ENCODE measurements at places on chromosomes 3 and 15.

DNA sequence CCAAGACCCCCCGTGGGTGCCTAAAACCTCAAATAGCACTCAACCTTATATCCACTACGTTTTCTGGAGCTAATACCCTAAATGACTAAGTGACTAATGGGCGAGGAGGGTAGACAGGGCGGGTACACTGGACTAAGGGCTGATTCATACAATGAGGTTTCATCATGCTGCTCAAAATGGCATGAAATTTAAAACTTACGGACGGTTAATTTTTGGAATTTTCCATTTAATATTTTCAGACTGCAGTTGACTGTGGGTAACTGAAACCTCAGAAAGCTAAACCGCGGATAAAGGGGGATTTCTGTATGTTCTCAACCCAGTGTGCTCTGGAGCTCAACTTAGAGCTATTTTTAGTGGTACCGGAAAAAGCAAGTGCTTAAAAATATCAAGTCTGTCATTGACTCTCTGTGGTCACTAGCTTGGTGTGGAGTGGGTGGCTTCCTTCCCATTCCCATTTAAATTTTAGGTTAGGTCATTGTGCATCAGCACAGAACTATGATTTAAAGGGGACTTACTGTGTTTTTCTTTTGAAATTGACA is 72.9 kb downstream of the LRRC28 start:
- peak; percentile 45 for DNase-seq

DNA sequence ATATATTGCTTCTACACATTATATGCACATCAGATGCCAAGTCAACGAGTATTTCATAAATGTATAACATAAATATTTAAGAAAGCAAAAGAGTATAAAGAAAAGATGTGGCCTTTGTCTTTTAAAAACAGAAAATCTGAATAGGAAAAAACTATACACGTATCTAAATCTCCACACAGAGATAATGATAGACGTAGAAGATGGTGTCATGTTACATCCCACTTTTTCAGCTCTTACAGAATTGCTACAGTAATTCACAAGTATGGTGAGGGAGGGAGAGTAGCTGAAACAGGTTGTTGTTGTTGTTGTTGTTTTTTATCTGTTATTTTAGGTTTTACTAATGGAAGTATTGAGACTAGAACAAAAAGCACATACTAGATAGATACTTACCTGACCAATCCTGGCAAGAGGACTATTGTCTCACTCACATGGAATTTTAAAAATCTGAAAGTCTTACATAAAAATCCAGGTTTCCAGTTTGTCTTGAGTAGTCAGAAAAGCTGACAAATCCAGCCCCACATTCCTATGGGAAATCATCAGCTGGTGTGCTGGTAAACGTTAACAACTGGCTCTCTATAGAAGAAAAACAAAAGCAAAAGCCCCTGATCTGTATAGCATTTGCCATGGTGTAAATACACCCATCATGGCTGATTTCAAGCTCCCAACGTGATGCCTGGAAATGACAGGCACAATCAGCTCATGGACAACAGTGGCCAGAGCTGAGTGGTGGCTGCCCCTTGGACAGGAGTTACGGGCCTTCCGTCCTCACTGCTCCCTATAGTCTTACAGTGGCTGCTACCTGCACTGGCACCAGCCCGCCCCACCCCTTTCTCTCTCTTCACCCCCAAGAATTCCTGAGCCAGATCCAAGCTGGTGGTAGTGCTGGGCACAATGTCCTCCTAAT is 47.4 kb upstream of the VGLL4 start:
- no peak for DNase-seq

DNA sequence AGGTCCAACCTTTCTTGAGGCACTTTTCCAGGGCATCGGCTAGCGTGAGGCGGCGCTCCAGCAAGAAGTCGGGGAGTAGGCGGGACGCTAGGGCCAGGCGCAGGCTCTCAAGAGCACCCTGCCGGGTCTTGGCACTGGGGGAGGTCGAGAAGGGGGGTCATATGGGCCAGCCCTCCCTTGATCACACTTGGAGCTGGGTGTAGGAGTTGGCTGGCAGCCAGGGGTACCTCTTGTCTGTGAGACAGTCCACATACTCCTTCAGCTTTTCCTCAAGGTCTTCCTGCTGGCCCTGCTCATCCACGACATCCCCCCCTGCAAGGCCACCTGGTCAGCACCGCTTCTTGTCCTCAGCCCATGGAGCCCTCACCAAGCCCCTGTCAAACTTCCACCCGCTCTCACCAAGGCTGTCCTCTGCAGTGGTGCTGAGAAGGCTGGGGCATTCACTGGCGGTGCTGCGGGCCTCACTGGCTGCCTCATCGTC is 2.0 kb downstream of the IFRD2 start:
- no peak for DNase-seq

DNA sequence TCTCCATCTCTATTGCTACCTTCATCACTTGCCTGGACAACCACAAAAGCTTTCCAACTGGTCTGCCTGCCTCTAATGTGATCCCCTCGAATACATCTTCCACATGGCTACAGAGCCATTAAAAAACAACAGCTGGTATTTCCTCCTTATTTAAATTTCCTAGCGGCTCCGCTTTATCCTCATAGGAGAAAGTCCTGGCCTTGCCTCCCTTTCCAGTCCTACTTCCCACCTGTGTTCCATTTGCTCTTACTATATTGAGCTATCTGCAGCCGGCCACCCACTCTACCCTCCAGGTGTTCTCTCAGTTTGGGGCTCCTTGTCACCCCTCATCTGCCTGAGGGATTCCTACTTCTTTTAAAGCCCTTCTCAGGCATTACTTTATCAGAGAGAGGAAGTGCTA is 49.7 kb upstream of the TSPAN3 start:
- no peak for DNase-seq

- no peak for DNase-seq
Observed at GRCh38 chr3:61612211-61613194, 51.1 kb downstream of the PTPRG start.

GRCh38 chr3:155416500-155417118 is 123.1 kb upstream of the STRIT1 start:
- DNase-seq: no peak

DNA sequence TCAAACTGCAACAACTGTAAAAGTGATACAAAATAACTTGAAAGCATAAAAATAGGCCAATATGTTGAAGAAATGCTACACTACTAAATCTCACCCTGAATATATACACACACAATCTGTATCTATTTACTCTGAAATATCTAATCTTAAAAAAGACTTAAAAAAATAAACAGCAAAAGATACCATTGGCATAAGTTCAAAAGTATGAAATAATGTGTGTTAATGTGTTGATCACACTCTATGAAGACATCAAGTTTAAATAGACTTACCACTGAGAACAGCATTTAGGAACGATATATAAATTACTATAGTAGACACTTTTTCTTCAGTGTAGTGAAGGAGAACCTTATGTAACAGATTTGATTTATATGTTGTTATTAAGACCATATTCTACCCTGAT is 14.1 kb upstream of the SATB1 start:
- no peak for DNase-seq

- DNase-seq: no peak
Observed at GRCh38 chr3:81485444-81485865, 276.0 kb downstream of the GBE1 start.

Data from activated CD4-positive, alpha-beta T cell treated with anti-CD3 and anti-CD28 coated beads, Interleukin-2, Interleukin-4, amounts not matched to agents 100 ng/mL and 50 ng/mL, durations not matched to agents 16 hours and 8 hours (primary cell).